GM12864 (cell line): ENCODE measurements at places on chromosomes 1 and 21.

- DNase-seq, result no peak
Measured at GRCh38 chr21:43572446-43572845, 86.8 kb downstream of the HSF2BP start.

DNA sequence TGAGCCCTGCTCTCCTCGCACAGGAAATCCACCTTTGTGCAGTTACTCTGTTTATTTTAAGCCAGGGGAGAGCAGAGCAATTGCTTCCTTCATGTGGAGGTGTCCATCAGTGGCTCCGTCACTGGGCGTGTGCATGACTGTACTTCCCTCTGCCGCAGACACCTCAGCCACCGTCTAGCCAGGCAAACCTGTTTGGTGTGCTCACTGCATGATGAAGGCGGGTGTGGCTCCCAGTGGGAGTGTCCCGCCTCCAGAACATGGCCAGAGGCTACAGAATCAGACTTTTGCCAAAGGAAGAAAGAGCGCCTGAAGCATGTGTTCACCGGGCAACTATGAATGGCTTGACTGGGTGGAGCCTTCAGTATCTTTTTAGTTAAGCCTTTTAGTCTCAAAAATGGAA is 26.1 kb upstream of the LAMC2 start:
- no peak for DNase-seq

DNA sequence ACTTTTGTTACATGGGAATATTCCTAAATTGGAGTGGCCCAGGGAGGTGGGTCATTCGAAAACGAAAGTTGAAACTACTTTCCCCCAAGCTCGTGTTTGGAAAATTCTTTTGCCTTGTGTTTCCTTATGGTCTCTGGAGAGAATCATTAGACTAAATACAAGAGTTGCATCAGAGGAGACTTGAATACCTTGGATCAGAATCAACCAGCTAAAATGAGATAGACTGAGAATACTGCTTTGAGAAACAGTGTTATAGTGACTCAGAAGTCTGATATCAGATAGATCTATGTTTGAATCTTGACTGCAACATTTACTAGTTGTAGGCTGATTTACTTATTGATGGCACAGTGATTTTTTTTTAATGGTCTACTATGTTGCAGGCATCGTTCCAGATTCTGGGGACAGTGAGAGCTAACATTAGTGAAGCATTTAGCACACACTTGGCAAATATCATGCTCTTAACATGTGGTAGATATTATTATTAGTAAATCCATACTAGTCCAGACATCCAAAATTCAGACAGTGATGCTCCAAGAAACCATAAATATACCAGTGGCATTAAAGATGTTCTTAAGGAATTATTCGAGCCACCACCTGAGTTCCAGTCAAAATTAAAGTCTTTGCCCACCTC is 12.9 kb upstream of the ACTN2 start:
- no peak for DNase-seq

DNA sequence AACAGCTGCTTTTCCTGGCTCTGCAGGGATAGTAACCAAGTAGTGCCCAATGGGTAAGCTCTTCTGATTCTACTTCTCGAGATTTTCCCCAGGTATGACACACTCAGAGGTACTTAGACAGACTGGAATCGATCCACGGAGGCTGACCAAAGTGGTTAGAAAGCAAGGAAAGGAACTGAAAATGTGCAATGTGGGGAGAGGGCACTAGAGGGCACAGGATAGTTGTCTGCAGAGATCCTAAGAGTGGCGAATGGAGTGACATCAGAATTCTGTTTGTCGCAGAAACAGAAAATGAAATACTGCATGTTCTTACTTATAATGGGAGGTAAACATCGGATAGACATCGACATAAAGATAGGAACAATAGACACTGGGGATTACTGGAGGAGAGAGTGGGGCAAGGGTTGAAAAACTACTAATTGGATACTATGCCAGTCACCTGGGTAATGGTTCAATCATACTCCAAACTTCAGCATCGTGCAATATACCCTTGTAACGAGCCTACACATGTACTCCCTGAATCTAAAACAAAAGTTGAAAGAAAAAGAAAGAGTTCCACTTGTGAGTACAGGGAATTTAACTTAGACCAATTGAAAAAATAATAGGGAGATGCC is 23.3 kb downstream of the CYP2J2 start:
- DNase-seq, result no peak

DNA sequence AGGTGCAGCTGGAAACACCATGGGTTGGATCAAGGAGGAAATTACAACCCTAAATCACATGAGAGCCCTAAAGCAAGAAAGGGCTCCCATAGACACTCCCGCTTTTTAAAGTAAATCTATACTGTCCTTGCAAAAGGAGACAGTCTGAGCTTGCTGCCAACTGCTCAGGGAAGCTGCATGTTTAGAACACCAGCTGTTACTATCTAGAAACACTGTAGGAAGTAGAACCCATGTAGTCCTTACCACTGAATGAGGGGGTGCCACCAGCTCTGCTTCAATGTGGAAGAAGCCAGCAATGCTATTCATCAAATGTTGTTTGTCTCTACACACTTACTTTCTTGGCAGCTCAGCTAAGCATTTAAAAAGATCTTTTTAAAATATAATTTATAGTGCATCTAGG is 79.8 kb downstream of the PIGK start:
- no peak for DNase-seq

GRCh38 chr21:35968564-35968963 is 91.8 kb downstream of the SETD4 start:
- no peak for DNase-seq

GRCh38 chr1:86872086-86872485 is 41.8 kb downstream of the SELENOF start:
- no peak for DNase-seq

DNA sequence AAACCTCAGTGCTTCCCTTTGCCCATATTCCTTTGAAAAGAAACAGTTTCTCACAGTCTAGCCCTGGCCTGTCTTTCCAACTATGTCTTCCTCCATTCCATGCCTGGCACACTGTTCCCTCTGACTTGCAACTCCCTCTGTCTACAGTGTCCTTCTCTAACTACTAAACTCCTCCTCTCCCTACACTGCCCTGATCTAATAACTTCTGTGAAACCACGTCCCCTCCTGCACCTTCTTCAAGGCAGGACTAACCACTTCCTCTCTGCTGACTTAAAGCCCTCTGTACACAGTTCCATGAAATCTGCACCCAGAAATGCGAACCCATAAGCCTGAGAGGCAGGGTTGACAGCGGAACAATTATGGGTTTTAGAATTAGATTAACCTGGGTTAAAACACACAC is 62.2 kb upstream of the ATP1B1 start:
- DNase-seq, result peak; percentile 48
